ENCODE measurements at places on chromosomes 12 and 14.

GRCh38 chr12:17928708-17929366 lies 161.2 kb downstream of the RERGL start:
- DNase-seq: no peak

DNA sequence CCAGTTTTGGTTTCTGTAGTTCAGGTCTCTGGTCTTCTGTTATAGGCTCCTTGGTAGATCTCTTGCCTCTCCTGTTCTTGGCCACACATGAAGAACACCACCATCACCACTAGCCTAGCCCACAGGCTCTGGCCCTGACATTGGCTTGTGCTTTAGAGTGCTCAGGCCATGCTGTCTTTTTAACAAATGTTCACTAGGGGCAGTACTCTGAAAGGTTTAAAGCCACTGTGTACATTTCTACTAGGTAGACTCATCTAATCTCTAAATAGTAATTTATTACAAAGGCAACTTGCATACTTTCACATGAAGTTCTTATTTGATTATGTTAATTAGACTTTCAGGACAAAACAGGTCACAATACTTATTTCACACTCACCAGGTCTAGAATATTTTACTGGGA lies 38.3 kb downstream of the PDE6H start:
- DNase-seq: no peak

- DNase-seq: no peak
Observed at GRCh38 chr12:104752881-104753280, 205.2 kb downstream of the SLC41A2 start.

GRCh38 chr14:89228921-89229639 lies 188.0 kb downstream of the FOXN3 start:
- no peak for DNase-seq

- no peak for DNase-seq
Observed at GRCh38 chr12:117494833-117495655, 133.6 kb upstream of the NOS1 start.

DNA sequence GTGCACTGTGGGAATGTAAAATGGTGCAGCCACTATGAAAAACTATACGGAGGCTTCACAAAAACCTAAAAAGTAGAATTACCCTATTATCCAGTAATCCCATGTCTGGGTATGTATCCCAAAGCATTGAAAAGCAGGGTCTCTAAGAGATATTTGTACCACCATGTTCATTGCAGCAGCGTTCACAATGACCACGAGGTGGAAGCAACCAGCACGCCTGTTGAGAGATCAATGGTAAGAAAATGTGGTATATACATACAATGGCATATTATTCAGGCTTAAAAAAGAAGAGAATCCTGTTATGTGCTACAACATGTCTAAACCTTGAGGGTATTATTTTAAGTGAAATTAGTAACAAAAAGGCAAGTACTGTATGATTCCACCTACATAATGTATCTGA lies 910 bp upstream of the NOPCHAP1 start:
- DNase-seq: no peak

DNA sequence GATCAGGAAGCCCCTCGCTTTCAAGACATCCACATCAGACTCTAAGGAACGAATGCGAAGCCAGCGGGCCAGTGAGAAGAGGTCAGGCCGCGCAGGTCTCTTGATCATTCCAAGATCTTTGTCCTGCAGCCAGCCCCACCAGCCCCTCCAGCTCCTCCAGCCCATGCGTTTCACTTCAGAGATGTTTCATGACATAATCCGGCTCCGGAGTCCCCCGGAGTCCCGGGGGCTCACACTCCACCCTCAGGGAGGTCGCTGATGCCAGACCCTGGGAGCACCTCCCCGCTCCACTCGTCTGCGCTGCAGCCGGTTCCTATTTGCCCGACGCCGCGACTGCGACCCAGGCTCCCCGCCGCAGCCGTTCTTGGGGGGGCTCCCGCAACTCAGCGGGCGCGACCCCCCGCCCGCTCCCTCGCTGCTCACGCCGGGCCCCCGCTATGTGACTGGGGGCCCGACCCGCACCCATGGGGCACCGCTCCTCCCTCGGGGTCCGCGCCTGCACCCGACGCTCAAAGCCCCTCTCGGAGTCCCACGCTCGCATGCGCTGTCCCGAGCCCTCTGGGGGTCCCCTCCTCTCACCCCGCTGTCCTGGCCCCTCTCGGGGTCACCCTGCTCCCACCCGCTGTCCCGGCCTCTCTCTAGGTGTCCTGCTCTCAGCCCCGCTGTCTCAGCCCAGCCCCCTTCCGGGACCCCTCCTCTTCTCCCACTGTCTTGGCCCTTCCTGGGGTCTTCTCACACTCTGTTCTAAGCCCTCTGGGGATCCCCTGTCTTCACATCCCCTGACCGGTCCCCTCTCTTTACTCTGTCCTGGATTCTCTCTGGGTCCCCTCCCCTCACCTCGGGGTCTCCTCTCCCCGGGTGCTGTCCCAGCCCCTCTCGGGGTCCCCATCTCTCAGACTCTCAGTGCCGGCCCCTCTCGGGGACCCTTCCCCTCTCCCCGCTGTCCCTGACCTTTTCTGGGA lies 1.1 kb downstream of the TAOK3 start:
- DNase-seq: no peak

DNA sequence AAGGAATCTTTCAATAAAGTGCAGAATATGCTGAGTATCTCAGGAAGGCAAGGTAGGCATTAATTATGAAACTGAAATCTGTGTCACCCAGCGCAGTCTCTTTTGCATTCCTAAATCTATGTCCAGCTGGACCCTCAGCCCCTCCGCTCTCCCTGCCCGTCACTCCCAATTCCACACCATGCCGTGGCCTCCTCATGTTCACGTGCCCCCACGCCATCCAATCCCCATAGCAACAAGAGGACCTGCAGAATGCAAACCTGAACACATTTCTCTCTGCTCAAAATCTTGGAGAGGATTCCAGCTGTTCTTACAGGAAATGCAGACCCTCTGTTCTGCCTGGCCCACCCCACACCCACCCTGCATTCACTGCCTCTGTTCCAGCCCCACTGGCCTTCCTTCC lies 35.3 kb downstream of the KDM2B start:
- DNase-seq: no peak

GRCh38 chr12:32482226-32482625 lies 82.9 kb downstream of the FGD4 start:
- no peak for DNase-seq

GRCh38 chr12:107903341-107904061 lies 129.0 kb downstream of the ASCL4 start:
- DNase-seq: no peak

DNA sequence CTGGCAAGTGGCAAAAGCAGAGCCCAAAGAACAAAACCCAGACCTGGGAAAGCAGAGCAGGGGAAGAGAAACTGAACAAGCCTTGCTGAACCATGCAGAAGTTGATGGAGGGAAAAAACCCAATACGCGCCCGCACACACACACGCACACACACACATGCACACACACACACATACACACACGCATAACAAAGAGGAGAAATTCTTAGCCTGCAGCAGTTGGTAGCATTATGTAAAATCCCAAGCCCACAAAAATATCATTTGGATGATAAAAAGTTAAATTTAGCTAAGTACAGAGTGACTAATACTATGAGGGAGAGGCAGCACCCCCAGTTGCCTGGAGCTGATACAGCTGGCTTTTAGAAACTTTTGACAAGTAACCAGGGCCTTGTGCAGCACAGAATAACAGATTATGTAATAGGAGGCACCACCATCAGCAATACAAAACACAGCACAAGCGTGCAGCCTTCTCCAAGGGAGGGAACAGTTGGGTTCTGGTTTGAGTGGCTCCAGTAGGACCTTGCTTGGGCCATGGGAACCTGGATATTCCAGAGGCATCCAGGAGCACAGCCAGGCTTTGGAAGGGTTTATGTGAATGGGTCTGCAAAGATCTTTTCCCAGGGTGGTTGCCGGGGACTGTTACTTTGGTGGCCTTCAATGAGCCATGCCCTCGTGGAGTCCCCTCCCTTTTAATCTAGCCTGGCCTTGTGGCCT lies 35.3 kb downstream of the PITPNM2 start:
- DNase-seq: no peak

DNA sequence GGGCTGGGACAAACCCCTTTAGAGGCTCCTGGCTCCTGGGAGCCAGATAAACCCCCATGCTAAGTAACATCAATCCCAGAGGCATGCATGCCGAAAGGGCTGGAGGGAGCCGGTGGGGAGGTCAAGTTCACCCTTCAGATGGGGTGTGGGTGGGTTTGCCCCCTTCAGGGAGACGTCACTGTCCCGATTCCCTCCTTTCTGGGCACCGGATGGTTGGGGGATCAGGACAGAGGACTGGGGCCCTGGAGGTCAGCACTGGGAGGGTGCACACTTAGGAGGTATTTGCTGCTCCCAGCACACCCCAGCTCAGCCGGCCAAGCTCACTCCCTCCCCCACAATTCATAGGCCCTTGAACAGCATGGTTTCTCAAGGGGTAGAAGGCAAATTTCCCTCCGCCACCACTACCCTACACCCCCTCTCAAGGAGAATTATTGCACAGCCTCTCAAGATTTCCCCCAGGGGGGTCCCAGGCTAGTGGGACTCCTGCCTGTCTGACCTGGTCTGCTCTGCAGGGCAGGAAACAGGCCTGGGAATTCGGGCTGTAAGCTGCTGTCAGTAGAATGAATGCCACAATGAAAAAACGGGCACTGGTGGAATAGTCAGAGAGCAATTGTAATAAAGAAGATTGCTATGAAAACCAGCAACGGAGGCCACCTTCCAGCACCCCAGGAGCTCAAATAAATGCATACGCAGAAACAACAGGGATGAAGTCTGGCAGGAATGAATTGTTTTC lies 63.5 kb downstream of the GALNT16 start:
- DNase-seq: no peak

DNA sequence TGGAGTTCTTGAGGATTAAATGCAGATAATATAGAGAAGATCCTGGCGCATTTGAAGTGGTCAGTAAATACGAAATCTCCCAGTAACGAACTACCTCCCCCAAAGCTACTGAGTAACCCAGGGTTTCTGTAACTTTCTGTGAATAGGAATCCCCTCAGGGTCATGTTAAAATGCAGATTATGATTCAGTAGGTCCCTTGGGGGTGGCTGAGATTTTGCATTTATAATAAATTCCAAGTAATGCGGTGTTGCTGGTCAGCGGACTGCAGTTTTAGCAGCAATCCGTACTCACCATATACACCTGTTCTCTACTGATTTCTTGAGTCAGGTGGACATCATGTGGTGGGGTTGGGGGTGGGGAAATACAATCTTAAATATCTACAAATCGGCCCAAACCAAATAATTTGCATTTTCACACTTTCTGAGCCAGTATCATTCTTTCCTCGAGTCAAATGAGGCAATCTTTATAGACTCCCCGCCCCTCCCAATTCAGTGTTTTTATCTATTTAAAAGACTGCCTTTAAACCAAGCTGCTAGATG lies 868 bp downstream of the SPATA7 start:
- DNase-seq: no peak

DNA sequence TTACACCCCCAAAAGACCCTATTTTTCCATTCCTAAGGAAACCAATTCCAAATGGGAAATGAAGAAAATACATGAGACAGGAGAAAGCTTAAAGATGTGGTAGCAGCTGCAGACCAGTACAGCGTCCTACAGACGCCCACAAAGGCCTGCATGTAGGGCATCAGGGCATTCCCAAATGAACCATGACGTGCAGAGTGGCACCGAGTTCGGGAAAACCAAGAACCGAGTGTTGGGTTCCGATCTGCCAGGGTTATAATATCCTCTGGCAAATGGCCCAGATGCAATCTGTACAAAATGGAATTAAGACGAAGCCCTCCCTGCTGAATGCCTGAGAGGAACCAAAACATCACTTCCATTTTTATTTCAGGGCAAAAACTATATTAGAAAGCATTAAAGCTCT lies 34.4 kb upstream of the SELPLG start:
- no peak for DNase-seq

- no peak for DNase-seq
Observed at GRCh38 chr12:49121047-49121696, 10.0 kb downstream of the TUBA1B start.

GRCh38 chr14:93031505-93032315 lies 84.0 kb downstream of the ITPK1 start:
- DNase-seq: no peak

GRCh38 chr14:25092258-25092740 lies 42.4 kb upstream of the STXBP6 start:
- no peak for DNase-seq

- no peak for DNase-seq
Observed at GRCh38 chr12:41634091-41634490, 446.0 kb downstream of the PDZRN4 start.

- DNase-seq: no peak
Observed at GRCh38 chr14:92105073-92105892, 1.1 kb downstream of the ATXN3 start.

GRCh38 chr14:21496453-21496852 lies 14.7 kb downstream of the METTL3 start:
- no peak for DNase-seq

DNA sequence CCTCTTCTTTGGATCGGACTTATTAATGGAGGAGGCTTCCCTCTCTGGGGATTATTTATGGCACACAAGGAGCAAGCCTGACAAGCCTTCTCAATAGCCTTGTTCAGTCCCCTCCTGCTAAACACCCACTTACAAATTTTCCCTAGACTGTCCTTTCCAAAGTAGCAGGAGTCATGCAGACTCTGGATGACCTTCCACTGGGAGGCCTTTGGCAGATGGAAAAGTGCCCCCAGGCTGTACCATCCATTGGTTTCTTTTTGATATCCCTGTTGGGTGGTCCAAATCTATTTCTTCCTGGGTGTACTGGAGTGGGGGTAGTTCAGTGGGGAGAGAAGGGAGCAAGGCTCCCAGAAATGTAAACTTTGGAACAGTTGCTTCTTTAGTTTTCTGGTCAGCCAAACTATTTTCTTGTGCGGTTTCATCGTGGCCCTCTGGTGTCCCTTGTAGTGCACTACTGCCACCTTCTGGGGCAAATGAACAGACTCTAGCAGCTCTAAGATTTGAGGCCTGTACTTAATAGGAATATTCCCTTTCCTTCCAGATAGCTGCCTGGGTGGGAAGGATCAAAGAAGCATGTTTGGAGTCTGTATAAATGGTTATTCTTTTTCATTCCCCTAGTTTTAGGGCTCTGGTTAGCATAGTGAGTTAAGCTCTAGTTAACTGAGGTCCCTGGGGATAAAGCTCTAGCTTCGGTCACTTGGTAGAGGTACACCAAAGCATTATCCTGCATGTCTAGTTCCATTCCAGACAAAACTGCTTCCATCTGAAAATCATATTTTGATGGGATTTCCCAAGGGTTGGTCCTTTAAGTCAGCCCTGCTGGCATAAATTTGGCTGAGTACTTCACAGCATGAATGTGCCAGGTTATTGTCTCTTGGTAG lies 409.5 kb downstream of the SLC6A15 start:
- DNase-seq: no peak

DNA sequence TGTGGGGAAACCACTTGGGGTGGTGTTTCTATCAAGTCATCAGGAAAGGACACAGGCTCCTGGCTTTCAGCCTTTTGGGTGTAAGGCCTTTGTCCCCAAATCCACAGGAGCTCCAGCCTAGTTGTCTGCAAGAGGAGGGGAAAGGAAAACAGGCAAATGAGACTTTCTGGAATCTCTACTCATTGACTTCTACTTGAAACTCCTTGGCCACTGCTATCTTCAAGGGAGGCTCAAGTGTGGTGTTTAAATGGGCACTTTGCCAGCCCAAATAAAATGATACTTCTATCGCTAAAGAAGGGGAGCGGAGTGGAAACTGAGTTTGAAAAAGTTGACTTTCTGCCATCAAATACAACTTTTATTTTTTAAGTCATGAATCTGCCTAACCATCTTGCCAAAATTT lies 445.9 kb upstream of the RGS6 start:
- DNase-seq: no peak

- no peak for DNase-seq
Observed at GRCh38 chr12:128800606-128801005, 23.2 kb downstream of the SLC15A4 start.

- DNase-seq: no peak
Observed at GRCh38 chr12:70994217-70994788, 73.8 kb upstream of the PTPRR start.

Measured in stimulated activated CD8-positive, alpha-beta memory T cell treated with anti-CD3 and anti-CD28 coated beads, Interleukin-4, amount 100 ng/mL, for 1 hour (primary cell).